ENCODE measurements at places on chromosomes 6 and 20.
A peak's percentile ranks its signal among the peaks of the same experiment; 100 is the strongest.

DNA sequence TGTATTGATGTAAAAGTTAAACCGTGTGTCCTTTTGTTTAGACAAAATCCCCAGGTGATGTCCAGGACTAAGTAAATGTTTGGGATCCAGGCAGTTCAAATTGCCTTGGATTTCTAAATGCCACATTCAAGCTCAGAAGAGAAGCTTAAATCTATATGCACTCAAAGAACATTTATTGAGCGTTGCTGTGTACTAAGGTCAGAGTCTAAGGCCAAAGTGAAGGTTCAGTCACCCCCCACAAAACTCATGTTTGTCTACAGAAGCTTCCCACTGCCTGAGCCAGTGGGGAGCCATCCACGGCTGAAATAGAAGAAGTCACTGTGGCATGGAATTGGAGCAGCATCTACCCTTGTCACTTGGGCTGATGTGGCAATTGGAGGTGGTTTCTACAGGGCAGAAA lies 70.7 kb upstream of the INSM1 start:
- no peak for DNase-seq

- DNase-seq: no peak
These were observed 9.8 kb downstream of the RAET1G start for GRCh38 chr6:149913085-149913484.

DNA sequence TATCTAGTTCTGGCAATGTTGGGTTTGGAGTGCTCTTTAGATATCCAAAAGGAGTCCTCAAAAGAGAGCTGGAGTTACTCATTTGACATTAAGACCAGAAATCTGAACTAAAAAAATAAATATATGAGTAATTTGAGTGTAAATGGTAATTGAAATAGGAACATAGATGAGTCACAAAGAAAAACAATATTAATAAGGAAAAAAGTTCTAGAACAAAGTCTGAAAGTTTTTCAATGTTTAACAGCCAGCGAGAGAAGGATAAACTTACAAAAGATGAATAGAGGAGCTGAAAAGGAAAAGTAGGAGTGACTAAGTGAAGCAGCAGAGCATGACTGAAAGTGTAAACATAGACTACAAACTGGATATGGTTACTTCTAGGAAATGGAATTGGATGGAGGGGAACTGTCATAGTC lies 46.8 kb downstream of the EPM2A start:
- no peak for DNase-seq

DNA sequence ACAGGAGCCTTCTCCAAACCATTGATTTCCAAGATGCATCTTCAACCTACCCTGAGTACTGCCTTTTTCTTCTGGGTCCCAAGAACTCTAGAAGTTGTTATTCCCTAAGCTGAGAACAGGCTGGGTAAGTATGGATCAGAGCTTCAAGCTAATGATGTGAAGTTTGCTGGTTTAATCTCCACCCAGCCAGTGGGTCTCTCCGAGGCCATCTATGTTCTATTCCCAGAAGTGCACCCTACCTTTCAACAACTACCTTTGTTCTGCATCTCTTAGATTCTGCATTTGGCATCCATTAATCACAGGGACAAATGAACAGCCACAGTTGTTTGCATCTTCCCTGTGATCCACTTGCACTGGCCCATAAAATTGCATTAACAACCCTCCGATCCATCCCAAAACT lies 246.2 kb downstream of the HIVEP2 start:
- no peak for DNase-seq

DNA sequence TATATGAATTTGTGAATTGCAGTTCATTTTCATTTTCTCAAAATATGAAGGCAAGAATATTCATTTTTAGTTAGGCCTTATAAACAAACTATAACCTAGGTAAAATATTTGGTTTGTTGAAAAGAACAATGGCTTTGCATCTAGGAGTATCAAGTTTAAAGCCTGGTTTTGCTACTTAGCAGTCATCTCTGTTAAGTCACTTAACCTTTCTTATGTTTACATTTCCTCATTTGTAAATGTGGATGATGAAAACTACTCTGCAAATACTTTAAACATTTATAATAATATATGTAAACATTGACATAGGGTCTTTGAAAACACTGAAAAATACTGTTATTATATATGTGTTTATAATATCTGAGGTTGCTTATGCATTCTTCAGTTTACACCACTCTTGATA lies 135.5 kb downstream of the CENPW start:
- no peak for DNase-seq

DNA sequence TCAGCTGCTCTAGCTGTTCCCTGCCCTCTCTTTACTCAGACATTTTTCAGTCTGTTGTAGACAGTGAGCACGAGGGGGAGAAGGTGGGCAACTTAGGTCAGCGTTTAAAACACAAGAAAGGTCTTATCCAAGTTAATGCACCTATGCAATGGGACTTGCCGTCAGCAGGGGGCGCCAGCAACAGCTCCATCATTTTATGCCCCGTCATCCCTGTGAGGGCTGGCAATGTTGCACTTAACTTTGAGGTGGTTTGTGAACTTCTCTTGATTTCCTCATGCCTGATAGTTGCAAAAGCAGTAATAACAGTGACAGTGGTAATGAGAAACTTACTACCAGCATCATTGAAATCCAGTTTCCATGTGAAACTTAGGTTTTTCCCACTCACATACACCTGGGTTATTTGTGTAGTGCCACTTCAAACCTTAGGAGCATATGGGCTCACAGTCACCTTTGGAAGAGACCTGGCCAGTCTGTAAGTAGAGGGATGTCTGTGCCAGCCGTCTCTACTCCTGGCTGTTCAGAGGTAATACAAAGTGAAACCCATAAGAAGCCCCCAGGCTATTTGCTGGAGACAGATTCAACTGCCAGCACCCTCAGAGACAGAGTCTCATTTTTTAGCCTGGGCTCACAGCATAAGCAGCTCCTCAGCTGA lies 44.9 kb upstream of the ID1 start:
- peak; percentile 56 for DNase-seq

DNA sequence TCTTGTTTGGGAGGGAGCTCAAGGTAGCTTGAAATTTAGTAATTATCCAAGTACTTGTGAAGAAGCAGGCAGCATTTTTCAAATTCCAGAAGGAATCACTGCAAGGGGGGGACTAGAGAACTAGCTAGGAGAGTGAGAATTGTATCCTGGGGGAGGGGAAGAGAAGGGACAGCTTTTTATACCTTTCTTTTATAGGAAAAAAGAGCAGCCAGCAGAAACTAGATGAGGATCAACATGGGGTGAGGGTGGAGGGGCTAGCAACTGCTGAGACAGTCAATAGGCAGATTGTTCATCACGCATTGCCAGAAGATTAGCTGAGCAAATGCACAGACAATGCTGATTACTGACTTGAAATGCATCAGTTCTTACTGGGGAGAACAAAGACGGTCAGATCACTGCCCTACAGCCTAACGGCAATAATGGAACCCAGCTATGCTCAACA lies 514.3 kb upstream of the CITED2 start:
- DNase-seq: no peak

GRCh38 chr20:38156888-38157634 lies 8.0 kb downstream of the TGM2 start:
- no peak for DNase-seq

GRCh38 chr6:159801935-159802334 lies 1.9 kb downstream of the PNLDC1 start:
- no peak for DNase-seq

DNA sequence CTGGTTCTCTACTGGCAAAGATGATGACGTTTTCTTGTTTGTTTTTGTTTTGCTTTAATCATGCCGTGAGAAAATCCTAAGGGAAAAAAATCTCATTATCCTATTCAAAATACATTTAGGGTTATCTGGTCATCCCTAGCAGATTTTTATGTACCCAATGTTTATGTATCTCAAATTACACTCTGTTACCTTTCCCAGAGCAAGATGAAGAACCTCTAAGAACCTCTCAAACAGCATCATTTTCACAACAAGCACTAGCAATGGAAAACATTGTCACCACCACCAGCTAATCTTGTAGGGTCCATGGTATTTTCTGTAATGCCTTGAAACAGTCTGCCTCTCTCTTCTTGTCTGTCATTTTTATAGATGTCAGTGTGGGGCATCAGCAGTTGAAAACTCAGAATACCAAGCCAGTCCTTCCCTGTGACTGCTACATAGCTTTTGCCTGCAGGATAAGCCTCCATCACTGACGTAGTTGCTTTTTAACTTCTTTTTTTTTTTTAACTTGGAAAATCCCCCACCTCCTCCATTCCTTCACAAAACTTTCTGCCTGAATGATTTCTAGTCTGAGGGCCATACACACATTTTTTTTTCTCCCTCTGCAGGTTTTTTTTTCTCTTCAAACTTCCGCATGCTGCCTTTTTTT lies 2.4 kb upstream of the SNAP25 start:
- no peak for DNase-seq

- DNase-seq: no peak
These were observed 1.8 kb downstream of the PERP start for GRCh38 chr6:138105446-138105845.

DNA sequence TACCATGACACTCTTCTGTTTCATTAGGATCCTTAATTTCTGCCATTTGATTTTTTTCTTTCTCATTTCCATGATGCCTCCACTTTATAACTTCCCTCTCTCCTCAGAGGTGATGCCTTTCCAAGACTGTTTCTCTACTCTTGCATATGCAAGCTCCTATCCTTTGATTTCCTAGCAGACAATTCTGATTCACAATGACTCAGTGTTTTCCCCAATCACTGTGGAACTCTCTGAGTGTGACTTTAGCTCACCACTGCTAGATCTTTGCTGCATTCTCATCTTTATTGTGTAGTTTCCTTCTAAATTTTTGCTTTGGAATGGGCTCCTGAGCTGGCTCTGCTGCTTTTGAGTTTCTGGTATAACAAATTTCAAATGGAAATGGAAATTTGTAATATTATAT lies 184.9 kb downstream of the TINAG start:
- no peak for DNase-seq
